Stimulated activated CD4-positive, alpha-beta T cell treated with anti-CD3 and anti-CD28 coated beads, Interleukin-4, amount 100 ng/mL, for 4 hours (primary cell): ENCODE measurements at places on chromosomes 7 and 10.

GRCh38 chr7:7424151-7424873 lies 111.4 kb downstream of the COL28A1 start:
- peak; percentile 13 for DNase-seq

GRCh38 chr7:102431617-102432298 lies 1.6 kb upstream of the ORAI2 start:
- peak; percentile 67 for DNase-seq

GRCh38 chr7:2158331-2159175 lies 74.2 kb downstream of the MAD1L1 start:
- DNase-seq = no peak

GRCh38 chr10:31590023-31590800 lies 271.2 kb downstream of the ZEB1 start:
- no peak for DNase-seq

- DNase-seq = no peak
These were observed 52.3 kb upstream of the SLC35B4 start for GRCh38 chr7:134368851-134369544.

GRCh38 chr7:149003018-149003417 lies 25.3 kb downstream of the PDIA4 start:
- no peak for DNase-seq
